ENCODE measurements at places on chromosomes 1 and 21.

DNA sequence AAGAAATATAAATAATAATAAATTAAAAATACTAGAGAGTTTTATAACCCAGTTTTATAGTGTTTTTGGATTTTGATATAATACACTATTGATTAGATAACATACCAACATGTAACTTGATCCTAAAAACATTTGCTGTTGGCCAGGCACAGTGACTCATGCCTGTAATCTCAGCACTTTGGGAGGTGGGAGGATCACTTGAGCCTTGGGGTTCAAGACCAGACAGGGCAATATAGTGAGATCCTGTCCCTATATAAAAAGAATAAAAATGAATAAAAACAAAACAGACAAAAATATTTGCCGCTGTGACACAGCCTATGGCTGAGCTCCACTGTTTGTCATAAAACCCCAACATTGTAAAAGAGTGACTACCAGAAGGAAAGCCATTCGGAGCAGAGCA, 26.1 kb downstream of the VPS13D start:
- no peak for DNase-seq

DNA sequence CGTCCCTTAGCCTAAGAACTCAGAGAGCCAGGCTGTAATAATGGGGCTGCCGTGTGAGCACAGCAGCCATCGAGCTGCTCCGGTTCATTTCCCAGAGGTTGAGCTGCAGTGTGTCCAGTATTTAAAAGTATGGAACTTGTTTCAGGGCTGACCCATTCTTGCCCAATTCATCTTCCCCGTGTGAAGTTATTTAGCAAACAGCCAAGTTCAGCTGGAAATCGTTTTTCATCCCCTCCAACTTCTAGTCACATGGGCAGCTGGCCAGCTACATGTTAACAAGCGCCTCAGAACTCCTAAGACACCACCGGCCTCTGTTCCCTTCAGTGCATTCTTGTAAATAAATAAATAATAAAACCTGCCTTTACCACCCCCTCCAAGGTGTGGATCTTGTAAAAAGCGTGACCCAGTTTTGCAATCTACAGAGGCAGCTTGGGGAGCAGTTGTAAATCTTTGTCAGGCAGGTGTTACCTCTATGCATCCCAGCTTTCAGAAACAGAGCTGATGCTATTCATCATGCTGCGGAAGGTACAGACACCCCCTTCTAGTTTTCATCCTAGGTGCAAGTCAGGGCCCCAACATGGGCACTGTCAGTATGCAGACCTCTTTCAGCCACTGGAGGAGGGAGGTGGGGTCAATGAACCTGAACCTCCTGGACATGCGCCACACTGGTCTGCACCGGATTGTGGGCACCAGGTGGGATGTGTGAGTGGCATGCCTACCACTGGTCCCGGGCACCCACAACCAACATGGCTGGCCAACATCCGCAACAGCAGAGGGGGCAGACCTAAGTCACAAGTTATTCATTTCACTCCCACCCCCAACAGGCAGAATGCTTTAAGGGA, 18.7 kb upstream of the KNCN start:
- no peak for DNase-seq

DNA sequence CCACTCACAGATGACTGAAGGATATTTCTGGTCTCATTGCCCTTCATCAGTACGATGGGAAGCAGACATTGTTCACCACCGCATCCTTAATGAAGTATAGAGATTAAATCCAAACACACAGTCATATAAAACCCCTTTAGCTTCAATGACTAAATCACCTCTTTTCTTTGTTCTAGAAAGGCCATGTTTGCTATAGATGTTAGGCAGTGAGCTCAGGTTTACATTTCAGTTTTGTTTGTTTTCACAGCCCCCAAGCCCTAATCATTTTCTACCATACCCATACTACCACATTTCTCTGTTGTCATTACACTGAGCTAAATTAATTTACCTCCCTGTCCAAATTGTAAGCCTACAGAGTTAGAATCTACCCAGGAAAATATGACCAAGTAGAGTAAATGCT, 385.1 kb downstream of the NTNG1 start:
- no peak for DNase-seq

DNA sequence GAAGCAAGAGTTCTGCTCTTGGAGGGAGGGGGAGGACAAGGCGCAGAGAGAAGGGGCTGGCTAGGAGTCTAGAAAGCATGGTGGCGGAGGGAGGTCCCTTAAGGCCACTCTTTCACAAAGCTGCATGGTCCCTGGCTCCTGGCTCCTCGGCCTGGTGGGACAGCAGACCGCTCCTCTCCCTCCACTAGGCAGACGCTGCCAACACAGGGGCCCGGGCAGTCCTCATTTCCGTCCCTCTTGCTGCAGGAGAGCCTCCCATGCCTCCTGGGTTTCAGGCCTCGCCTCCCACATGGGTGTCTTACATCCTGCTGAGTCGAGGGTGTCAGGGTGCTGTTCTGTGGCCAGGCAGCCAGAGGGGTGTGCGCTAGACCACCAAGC, 108.0 kb downstream of the CASZ1 start:
- DNase-seq = no peak

DNA sequence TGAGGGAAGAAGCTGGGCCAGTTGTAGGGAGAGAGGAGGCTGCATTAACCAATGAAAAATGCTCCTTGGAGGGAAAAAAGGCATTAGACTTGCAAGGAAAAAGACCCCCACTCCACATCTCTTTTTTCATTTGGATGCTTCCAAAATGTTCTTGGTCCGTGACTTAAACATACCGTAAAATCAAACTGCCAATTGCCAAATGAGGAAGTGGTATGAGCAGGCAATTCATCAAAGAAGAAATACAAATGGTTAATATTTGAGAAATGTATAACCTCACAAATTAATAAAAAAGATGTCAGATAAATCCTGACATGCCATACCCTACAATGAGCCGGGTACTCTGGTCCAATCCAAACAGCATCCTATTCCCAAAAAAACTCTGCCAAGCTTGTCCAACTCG, 30.6 kb downstream of the KANK4 start:
- no peak for DNase-seq

DNA sequence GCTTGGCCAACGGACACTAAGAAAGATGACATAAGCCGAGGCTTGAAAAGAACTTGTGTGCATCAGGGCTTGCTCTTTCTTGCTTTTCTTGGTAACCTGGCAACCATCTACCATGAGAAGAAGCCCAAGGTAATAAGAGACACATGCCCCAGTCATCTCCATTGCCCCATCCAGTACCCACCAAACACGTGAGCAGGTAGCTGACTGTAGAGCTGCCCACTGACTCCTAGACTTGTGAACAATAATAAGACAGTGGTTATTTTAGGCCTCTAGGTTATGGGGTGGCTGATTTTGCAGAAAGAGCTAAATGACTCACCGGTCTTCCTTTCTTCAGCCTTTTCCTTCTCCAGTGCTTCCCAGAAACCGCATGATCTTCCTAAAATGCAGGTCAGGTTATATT, 105.0 kb upstream of the JUN start:
- DNase-seq = no peak

DNA sequence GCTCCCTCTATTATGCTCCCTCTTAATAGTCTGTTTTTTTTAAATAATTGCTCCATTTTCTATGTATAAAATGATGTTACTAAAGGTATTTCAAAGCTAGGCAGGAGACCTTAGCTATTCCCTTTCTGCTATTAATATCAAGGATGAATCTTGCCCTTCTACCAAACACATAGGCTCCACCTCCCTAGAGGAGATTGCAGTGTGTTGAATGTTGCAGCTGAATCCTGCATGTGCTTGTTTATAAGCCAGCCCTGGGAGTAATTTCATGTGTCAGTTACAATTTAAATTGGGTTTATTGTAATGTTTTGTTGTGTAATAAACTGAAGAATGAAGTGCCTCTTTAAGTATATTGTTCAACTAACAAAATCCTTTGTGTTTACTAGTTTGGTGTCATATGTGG, 66.0 kb downstream of the TMEM200B start:
- DNase-seq = no peak

- no peak for DNase-seq
Observed at GRCh38 chr1:233905416-233906051, 1.1 kb downstream of the SLC35F3 start.

- no peak for DNase-seq
Observed at GRCh38 chr1:203968761-203969160, 104.2 kb upstream of the SOX13 start.

- no peak for DNase-seq
Observed at GRCh38 chr1:19054216-19054615, 97.7 kb upstream of the IFFO2 start.

DNA sequence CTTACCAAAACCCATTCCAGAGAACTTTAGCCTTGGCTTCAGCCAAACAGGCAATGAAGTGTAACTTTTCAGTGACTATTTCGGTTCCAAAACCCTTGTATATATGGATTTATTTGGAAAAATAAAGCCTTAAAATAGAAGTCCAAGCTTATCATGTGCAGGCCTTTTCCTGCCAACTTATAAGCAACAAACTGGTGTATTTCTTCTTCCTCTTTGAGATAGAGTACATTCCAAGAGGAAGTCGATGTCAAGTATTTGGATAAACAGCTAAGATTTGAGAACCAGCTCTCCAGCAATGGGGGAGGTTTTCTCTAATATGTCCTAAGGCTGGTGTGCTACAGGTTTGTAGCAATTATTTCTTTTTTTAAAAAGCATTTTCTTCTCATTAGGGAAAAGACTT, 407.8 kb downstream of the DUSP10 start:
- no peak for DNase-seq

DNA sequence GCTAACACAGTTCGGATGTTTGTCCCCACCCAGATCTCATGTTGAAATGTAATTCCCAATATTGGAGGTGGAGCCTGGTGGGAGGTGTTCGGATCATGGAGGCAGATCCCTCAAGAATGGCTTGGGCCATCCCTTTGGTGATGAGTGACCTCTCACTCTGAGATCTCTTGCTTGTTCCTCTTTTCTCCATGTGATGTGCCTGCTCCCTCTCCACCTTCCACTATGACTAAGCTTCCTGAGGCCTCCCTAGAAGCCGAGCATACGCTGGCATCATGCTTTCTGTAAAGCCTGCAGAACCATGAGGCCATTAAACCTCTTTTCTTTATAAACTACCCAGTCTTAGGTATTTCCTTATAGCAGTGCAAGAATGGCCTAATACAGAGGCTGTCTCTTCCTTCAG, 8.1 kb upstream of the PLA2G5 start:
- DNase-seq = no peak

GRCh38 chr1:204408074-204408507, 3.5 kb downstream of the PPP1R15B start:
- DNase-seq = no peak

DNA sequence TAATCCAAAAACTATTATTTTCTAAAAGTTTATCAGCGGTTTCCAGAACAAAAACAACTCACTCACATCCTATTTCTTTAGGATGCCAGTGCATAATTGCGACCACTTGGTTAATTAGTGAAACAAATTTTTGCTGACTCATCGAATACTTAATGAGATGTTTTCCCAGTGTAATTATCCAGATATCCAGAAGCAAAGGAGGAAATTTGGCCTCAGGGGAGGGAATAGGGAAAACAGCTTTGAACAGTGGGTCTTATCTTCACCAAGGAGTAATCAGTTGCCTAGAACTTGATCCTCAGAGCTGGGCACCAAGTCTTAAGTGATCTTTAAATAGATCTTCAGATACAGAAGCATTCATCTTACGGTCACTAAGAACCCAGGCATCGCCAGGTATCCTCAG, 24.3 kb downstream of the STYXL2 start:
- no peak for DNase-seq

All from stimulated activated CD8-positive, alpha-beta memory T cell treated with anti-CD3 and anti-CD28 coated beads, Interleukin-4, amount 100 ng/mL, for 4 hours (primary cell).